Activated CD4-positive, alpha-beta T cell treated with anti-CD3 and anti-CD28 coated beads for 1 hour (primary cell): ENCODE measurements at places on chromosomes 1 and 21.

- DNase-seq, result no peak
Observed at GRCh38 chr1:113551728-113552127, 161.4 kb downstream of the MAGI3 start.

- no peak for DNase-seq
Observed at GRCh38 chr1:68363339-68363738, 86.4 kb downstream of the RPE65 start.

DNA sequence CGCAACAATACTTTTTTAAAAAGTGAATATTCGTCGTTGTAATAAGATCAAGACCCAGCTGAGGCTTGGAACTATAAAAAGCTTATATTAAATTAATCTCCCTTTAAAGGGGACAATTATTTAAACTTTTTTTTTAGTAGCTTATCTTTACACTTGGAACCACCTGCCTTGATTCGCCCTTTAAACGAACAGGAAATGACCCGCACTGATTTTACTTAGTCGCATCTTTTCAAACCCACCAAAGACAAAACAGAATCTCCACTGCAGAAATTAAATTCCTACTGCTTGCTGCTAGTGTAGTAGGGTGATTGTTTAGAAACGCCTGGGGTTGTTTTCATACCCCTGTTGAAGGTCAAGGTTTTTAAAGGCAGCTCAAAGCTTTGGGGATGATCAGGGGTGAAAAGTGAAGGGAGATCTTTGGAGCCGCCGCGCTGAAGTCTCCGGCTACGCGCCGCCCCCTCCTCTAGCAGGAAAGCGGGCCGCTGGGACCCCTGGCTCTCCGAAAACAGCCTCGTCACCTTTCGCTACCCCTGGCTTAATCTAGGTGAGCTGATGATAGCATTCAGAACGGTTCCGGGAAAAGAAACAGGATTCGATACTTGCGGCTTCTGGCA, 163.4 kb downstream of the RUNX1 start:
- DNase-seq, result no peak

GRCh38 chr21:44658913-44659595, 1.3 kb downstream of the KRTAP12-3 start:
- DNase-seq, result no peak

DNA sequence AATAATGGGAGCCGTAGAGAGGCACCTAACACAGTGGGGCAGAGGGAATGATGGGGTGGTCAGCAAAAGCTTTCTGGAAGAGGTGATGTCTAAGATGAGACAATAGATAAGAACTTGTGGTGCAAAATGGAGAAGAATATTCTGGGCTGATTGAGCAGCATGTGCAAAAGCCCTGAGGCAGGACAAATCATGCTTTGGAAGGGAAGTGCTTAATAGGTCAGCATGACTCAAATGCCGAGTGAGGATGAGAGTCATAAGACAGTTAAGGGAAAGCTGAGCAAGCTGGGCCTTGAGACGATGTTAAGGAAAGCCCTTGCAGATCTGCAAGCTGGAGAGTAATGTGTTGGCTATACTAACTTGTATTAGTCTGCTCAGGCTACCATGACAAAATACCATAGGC, 37.3 kb upstream of the ASB17 start:
- no peak for DNase-seq

- DNase-seq, result no peak
Observed at GRCh38 chr1:66243548-66244130, 290.3 kb upstream of the SGIP1 start.

GRCh38 chr1:241829468-241829867, 18.5 kb upstream of the EXO1 start:
- DNase-seq, result no peak

GRCh38 chr1:95221306-95221705, 12.7 kb upstream of the RWDD3 start:
- DNase-seq, result no peak
